ENCODE measurements at places on chromosomes 3 and 15.
A peak's percentile ranks its signal among the peaks of the same experiment; 100 is the strongest.

DNA sequence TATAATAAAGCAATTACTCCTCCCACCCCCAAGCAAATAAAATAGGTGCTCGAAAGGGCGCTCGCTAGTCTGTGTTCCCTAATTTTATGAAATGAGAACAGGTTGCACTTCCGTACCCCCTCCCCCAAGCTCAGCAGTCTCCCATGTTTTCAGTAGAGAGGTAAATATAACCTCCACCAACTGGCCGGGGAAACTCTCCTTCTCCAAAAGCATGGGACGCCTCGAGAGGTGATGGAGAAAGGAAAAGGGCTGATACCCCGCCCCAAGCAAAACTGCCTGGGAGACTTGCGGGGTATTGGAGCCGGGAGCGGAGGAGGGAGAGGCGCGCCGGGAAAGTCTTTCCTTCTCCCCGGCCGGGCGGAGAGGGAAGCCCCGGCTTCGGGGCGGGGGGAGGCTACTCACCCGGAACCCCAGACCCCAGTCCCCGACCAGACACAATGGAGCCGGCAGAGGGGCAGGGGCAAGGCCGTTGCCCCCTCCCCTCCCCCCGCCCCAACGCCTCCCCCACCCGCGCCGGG, 605 bp downstream of the DCUN1D1 start:
- peak; percentile 29 for DNase-seq

GRCh38 chr3:99108508-99108907, 207.0 kb upstream of the DCBLD2 start:
- no peak for DNase-seq

DNA sequence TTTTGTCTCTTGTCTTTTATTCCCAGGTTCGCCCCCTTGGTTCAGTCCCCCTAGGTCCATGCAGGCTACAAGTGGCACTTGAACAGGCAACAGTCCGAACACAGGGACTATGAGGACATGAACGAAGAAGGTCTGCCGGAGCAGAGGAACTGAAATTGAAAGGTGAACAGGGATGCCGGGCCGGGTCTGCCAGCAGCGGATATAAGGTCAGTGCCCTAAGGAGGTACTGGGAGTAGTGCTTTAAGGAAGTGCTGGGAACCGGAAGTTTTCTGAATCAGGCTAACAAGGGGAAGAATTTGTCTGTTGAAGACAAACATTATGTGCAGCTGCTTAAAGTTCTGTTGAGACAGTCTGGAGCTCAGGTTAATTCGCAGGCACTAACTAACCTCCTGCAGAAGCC, 46.8 kb downstream of the LSM3 start:
- DNase-seq = no peak

GRCh38 chr15:55322467-55322866, 3.4 kb downstream of the PIGB start:
- no peak for DNase-seq

- DNase-seq = no peak
Observed at GRCh38 chr3:64674591-64675076, 13.2 kb downstream of the ADAMTS9 start.

- DNase-seq = no peak
Observed at GRCh38 chr3:50068134-50068533, 20.6 kb upstream of the RBM5 start.

- no peak for DNase-seq
Observed at GRCh38 chr3:184377374-184377773, 633 bp downstream of the THPO start.

DNA sequence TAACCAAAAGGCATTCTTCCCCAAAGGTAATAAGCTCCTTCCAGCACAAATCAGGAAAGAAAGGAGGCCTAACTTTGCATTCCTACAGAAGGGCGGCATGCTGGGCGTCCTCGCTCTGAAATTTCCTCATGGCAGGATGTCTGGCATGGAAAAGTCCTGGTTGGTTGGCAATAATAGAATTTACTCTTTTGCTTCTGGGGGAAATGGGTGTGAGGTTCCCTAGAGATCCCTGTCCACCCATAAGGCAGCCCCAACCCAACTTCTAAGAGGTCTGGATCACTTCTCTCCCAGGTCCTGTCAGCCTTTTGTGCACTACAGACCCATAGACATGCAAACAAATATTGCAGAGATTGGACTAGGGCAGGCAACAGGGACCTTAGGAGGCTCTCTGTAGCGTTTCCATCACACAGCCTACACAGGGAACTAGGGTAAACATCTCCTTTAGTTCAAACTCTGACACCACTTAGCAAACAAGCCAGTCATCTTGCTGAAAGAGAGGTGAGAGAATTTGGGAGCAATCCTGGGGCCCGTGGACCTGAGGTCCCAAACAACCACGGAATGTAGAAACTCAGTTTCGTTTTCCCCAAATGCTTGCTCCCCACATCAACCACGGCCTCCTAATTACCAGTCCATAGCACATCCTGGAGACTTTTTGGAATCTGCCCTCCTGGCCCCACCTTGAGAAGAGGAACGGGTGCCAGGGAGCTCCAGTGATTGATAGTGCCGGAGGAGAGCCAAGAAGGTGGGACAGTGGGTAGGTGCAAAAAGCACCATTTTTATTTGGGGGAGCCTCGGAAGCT, 2.1 kb downstream of the ZIC4 start:
- no peak for DNase-seq

GRCh38 chr3:72977060-72977808, 19.4 kb upstream of the PPP4R2 start:
- DNase-seq = no peak

DNA sequence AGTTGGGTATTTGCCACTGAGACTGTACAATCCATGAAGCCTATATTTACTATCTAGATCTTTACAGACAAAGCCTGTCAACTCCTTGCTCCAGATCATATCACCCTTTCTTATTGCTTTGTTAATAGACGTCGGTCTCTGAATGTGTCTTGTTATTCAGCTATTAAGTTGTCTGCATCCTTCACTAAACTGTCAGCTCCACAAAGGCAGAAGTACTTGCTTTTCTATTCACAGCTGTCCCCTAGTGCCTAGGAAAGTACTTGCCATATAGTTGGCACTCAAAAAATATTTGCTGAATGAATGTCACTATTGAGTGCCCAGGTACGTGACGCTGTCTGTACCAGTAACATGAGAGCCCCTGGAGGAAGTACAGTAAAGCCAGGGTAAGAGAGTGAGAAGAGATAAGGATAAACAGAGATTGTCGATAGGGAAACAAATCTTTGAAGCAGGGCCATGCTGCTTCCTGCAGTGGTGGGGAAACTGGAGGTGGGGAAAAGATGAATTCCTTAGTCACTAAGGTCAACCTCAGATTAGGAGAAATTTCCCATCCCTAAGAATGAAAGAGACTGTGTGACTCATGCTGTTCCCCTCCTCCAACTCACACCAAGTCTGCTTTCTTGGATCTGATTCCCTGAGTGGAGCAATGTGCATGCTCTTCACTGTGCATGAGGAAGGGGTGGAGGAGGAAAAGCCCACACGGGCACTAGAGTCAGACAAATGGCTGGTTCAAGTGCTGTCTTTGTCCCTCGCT, 36.3 kb downstream of the PRICKLE2 start:
- DNase-seq = no peak

- DNase-seq = no peak
Observed at GRCh38 chr3:162729686-162730085, 1233.1 kb downstream of the OTOL1 start.

DNA sequence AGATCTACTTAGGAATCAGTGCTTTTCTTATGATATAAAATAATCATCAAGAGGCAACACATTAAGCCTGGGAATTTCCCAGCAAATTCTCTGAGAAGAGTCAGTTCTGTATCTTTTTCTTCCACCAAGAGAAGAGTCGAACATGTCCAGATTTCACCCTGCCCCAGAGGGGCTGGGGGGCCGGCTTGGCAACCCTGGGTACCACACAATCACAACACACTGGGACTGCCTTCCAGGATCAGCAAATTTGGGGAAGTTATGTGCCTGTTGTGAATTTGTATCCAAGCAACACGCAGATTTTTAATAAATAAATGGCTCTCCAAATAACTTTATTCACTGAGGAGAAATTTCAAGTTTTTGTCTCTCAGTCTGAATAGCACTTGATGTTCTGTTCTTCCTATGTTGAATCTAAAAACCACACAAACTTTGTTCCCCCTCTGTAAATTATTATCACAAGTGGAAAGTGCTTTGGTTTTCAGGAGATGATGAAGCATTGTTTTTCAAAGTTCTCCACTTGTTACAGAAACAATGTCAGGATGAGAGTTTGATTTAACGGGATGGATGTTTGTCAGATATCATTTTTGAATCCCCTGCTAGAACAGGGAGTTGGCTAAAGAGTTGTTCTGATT, 357.2 kb downstream of the ZNF385D start:
- DNase-seq = no peak

DNA sequence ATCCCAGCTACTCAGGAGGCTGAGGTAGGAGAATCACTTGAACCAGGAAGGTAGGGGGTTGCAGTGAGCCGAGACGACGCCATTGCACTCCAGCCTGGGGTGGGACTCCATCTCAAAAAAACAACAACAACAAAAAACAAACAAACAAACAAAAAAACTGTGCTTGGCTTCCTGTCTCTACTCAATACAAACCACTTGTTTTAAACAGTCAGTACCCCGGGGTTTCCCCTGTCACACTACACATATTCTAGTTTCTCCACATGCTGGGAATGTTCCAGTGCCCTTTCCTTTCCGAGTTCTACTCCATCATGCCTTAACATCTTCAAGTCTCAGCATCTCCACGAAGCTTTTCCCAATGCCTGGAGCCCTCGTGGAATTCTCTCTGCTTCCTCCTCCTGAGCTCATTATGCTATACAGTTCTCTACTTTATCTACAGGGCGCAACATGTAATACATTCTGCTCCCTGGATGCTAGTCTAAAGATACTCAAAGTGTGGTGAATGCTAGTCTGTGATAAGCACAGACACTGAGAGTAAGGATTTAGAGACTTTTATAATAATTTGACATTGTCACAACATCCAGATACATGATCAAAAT, 7.8 kb downstream of the EMC3 start:
- DNase-seq = no peak

GRCh38 chr3:53552730-53553129, 58.3 kb downstream of the CACNA1D start:
- DNase-seq = no peak

- no peak for DNase-seq
Observed at GRCh38 chr3:136802481-136802996, 16.4 kb upstream of the SLC35G2 start.

GRCh38 chr3:31538801-31539200, 6.1 kb downstream of the STT3B start:
- DNase-seq = no peak

DNA sequence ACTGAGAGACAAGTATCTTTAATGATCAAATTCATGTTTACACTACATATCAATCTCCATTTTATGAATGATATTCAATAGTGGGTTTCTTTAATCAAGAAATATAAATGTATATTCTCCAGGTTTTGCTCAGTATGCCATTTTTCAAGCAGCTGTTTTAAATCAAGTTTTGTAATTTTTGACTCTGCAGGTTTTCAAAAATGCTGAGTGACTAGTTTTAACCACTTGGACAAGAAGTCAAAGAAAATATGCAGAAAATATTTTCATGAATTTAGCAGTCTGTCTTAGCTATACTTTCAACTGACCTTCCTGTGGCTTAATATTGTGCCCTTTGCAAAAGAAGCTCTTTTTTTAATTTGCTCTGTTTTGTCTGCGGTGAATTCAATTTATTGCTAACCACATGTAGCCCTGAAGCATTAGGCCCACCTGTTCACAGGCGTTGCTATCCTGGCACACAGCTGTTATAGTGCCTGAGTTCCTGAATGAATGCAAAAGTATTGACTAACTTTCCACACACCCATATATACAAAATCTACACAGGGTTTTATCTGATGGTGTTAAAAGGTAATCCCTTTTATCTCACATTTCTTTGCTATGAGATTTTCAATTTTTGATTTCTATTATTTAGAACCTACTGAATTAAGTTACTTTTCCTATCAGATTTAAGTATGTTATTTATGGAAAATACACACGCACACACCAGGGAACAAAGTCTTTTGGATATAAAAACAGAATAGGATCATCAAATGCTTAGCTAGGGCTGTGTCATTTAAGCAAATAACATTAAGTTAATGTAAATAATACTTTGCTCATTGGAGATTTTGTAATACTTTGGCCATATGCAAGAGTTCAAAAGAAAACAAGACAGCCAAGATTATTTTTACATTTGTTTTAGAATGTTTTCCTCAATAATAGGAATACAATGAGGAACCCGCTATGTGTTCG, 1166.1 kb upstream of the GBE1 start:
- no peak for DNase-seq

DNA sequence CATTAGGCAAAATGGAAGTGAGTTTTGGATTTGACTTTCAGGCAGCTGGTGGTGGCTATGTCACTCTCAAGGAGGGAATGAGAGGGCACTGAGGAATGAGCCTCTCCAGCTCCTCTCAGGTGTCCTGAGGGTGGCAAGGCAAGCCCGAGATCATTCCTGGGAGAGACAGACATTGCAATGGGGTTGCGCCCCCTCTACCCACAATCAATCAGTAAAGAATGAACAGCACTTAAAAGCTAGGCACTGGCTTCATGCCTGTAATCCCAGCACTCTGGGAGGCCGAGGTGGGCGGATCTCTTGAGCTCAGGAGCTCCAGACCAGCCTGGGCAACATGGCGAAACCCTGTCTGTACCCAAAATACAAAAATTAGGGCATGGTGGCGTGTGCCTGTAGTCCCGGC, 14.1 kb upstream of the SHF start:
- no peak for DNase-seq

DNA sequence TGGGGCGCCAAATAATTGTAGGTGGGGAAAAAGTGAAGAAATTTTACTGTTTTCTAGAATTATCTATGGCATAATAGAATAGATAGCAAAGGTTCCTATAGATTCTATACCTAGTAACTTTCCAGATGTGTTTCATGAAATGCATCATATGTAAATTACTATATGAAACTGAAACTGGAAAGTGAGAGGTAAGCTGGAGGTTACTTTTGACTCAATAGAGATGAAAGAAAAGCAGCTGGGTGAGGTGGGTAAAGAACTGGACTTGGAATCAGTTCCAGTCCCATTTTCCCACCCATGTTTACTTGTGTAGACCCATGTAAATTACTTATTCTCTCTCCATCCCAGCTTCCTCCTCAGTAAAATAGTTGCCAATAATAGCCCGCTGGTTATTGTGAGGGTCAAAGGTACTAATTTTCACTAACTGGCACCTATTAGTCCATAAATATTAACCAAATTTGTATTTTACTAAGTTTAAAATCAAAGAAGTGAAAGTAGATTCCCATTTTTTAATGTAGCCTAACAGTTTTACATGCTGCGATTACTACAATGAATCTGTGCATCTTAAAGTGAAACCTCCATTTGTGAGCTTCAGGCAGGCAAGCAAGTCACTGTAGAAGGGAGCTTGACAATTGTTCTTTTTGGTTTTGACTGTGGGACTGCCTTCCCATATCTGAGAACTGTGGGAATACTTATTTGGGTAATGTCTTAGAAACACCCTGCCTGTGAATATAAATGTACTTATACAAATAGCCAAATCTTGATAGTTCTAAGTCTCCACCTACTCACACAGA, 312.1 kb downstream of the SLC9A9 start:
- no peak for DNase-seq

DNA sequence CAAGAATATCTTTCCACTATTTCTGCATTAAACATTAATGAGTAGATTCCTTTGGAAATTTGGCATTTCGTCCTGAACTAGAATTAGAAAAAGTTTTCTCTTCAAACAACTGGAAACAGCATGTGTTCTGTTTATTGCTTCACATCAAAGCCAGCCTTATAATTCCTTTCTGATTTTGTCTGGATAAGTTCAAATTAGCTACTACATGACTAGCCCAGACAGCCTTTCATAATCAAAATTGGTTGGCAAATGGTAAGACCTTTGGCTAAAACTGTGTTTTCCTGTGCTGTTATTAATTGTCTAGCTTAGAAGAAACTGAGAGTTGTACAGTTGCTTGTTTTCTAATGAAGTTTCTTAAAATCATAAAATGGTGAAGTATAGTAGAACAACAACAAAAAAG, 52.7 kb upstream of the P3H2 start:
- no peak for DNase-seq

- DNase-seq = no peak
Observed at GRCh38 chr3:8529181-8529637, 27.6 kb downstream of the LMCD1 start.

Data from naive thymus-derived CD8-positive, alpha-beta T cell (primary cell).